Endodermal cell (in vitro differentiated cells): ENCODE measurements at places on chromosomes 6 and 20.

- no peak for DNase-seq
Observed at GRCh38 chr20:6756693-6757595, 10.5 kb upstream of the BMP2 start.

GRCh38 chr6:115783402-115784061 lies 277.2 kb downstream of the FRK start:
- DNase-seq = no peak

GRCh38 chr20:8394308-8394945 lies 262.4 kb downstream of the PLCB1 start:
- DNase-seq = no peak

DNA sequence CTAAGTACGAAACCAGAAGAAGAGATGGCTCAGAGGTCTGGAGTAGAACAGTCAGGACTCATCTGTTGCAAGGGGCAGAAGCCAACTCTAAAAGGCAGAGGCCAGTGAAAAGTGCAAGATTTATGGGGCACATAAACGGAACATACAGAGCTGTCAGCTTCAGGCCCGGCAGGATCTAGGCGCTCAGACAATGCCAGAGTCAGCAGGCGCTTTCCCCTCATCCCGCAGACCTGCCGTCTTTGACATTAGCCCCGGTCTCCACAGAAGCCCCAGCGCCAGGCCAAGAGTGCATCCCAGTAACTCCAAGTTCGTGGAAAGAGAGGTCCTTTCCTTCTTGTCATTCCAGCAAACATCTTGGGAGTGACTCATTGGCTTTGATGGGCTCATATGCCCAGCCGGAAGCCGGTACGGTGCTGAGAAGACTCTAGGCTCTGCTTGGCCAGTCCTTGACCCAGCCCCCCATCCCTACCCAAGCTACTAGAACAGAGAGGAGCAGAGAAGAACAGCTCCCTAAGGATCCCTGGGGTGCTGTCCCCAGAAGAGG lies 260.9 kb downstream of the TAF4 start:
- DNase-seq = no peak

DNA sequence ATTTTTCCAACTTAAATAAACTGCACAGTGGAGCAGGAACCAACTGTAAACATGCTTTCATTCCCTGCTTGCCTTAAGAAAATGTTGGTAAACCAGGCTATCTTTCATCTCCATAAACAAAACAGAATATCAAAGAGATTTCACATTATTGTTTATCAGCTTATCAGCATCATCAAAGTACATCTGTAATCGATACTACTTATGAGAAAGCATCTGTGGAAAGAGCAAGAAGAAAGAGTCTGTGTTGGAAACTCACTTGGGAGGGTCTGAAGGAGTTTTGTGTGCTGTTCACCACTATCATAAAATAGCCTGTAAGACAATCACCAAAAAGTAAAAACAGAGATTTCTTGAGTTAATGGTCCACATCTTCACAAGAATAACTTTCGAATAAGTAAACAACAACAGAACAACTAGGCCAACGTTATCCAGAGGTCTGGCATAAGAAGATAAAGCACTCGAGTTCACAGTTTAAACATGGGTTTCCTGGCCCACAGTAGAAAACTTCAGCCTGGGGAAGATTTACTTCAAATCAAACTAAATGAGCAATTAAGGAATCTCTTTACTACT lies 47.9 kb downstream of the EPB41L2 start:
- no peak for DNase-seq

DNA sequence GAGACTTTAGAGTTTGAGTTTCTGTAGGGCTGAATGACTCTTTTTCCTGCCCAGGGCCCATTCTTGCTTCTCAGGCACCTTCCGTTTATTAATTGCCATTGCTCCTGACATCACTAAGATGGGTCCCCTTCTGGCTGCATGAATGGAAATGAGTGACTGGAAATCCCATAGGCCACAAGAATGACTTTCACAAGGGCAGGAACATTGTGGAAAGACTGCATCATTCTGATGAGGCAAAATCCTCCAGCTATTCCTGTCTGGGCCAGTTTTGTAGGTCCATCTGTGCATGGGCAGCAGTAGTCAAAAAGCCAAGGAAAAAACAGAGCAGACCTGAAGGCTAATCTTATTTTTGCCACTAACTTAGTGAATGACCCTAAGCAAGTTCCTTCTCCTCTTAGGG lies 19.3 kb downstream of the TMEM74B start:
- peak; percentile 18 for DNase-seq

- DNase-seq = peak; percentile 67
Observed at GRCh38 chr6:135250751-135251497, 69.8 kb downstream of the MYB start.

- DNase-seq = peak; percentile 51
Observed at GRCh38 chr6:16658348-16659034, 102.8 kb downstream of the ATXN1 start.

DNA sequence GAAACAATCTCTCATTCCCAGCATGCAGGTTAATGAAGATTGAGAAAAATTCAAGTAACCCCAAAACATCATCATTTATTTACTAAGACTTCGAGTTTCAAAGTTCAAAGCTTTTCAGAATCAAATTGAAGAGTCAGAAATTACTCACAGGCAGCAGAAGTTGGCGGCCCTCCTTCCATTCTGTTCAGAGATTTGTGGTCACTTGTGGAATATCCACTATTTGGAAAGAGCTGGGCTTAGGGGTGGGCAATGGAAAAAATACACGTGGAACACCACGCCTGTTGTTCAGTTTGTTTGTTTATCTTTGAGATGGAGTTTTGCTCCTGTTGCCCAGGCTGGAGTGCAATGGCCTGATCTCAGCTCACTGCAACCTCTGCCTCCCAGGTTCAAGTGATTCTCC lies 108.6 kb upstream of the NAA20 start:
- no peak for DNase-seq

- no peak for DNase-seq
Observed at GRCh38 chr6:151005896-151006632, 140.6 kb downstream of the MTHFD1L start.

- no peak for DNase-seq
Observed at GRCh38 chr6:56096946-56097621, 150.3 kb downstream of the COL21A1 start.

DNA sequence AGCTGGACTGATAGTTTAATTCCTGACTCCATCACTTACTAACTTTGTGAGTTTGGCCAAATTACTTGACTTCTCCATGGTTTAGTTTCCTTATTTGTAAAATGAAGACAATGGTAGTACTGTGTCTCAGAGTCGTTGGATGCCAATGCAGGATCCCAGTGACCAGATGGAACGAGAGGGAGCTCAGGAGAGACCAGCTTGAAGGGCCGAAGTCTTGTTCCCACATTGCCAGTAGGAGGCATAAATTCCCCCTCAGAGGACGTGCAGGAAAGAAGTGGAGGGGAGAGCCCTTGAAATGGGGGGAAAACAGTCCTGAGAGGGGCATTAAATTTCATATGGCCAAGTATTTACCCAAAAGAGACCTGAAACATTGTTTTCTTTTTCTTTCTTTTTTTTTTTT lies 2.1 kb upstream of the MUC22 start:
- DNase-seq = no peak

GRCh38 chr20:61047515-61047914 lies 204.5 kb upstream of the CDH4 start:
- DNase-seq = no peak

- no peak for DNase-seq
Observed at GRCh38 chr20:57126481-57127092, 139.9 kb downstream of the BMP7 start.

- DNase-seq = no peak
Observed at GRCh38 chr6:449057-449430, 57.5 kb downstream of the IRF4 start.

GRCh38 chr6:28240471-28240870 lies 11.6 kb downstream of the ZKSCAN4 start:
- no peak for DNase-seq

DNA sequence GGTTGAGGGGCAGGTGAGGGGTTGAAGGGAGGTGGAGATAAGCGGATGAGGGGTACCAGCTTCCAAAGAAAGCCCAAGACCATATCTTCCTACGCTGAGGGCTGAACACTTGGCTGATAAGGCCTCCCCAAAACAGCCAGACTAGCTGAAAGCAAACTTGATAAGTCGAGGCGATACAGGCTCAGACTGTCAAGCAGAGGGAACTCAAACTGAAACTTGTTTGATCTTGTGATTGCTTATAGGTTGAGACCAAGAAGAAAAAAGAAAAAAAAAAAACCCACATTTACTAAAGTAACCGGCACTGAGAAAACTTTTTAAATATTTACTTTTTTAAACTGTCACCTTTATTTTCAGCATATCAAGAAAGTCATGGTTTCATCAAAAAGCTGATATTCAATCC lies 73.6 kb downstream of the TRERF1 start:
- DNase-seq = no peak

DNA sequence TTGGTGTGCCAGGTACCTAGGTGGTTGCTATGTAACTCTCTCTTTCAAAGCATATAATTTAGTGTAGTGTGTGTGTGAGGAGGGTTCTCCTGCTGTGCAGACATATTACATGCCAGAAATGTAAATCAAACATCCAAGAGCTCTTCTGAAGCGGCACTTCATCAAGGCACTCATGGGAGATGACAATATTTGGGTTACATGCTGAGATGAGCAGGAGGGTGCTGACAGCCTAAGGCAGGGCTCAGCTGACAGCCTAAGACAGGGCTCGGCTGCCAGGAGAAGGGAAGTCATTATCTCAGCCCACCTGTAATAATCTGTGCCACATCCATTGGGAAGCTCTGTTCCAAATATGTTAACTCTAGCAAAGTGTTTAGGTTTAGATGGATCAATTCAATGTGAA lies 39.1 kb downstream of the ADGRF5 start:
- no peak for DNase-seq

- DNase-seq = no peak
Observed at GRCh38 chr20:3358676-3359340, 48.7 kb downstream of the DNAAF9 start.

- no peak for DNase-seq
Observed at GRCh38 chr20:19615629-19616028, 142.4 kb upstream of the RIN2 start.

DNA sequence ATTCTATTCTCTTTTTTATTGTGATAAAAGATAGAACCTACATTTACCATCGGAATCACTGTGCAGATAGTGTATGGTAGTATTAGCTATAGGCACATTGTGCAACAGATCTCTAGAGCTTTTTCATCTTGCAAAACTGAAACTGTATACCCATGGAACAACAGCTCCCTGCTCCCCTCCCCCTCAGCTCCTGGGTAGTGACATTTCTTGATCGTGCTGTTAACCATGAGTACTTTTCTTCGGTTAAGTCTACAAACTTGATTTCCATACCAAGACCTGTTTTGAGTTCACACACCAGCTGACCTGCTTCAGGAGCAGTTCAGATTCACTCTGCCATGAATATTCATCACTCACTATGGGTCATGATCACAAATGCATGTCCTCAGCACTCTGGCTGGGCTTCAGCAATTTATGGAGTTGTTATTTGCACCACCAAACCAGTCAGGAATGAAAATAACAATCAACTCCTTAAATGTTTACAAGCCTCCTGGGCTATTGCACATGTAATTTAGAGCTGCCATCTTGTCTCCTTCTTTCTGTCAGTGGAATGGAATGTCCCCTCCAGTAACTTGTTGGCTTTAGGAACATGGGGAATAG lies 32.8 kb downstream of the PRDM1 start:
- no peak for DNase-seq

GRCh38 chr6:136326038-136326553 lies 36.5 kb upstream of the BCLAF1 start:
- no peak for DNase-seq

GRCh38 chr6:131290955-131291354 lies 155.7 kb downstream of the AKAP7 start:
- DNase-seq = no peak

DNA sequence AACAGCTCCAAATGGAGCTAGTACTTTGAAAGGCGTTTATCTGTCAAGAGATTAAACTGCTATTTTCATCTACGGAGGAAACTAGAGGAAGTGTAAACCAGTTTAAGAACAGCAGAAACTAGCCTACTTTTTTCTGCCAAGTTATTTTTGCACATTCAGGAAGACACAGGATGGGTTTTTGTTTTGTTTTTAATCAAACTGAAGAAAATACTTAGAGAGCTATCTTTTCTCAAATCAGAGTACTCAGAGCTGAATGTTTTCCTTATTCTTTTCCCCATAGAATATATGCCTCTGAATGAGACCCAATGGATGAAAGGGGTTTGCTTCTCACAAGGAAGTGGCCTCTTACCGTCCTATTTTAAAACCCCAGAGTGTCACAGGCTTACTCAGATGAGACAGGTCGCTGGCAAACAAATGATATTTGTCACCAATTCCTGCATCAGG lies 538.5 kb downstream of the CD83 start:
- DNase-seq = no peak
